H7 (cell line): ENCODE measurements at places on chromosomes 7 and 10. TPM values are rescaled to one million over a fixed set of nuclear protein-coding genes. Genes with fewer than 3 reads are reported as not detected.

DNA sequence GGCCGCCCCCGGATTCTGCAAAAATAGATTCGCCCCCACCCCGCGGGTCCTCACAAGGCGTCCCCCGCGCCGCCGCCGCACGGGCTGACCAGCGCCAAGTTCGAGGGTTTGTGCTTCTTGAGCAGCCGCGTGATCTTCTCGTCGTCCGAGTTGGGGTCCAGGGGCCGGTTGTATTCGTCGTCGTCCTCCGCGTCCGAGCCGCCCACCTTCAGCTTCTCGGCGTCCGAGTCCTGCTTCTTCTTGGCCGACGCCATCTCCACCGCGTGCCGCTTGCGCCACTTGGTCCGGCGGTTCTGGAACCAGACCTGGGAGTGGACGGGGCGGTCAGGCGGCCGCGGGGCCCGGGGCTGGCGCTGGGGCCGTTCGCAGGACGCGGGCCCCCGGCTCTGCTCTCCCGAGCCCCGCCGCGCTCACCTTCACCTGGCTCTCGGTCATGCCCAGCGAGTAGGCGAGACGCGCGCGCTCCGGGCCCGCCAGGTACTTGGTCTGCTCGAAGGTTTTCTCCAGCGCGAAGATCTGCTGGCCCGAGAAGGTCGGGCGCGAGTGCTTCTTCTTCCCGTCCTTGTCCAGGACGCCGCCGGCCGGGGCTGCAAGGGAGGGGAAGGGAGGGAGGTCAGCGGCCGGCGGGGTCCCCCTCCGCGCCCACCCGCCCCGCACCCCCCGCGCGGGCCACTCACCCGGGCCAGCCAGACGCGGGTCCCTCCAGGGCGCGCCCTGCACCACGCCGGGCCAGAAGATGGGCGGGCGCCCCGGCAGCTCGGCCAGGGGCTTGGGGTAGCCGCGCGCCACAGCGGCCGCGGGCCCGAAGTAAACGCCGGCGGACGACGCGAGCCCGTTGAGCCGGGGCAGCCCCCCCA is 853 bp downstream of the NKX6-2 start:
- DNase-seq, result peak; percentile 86

DNA sequence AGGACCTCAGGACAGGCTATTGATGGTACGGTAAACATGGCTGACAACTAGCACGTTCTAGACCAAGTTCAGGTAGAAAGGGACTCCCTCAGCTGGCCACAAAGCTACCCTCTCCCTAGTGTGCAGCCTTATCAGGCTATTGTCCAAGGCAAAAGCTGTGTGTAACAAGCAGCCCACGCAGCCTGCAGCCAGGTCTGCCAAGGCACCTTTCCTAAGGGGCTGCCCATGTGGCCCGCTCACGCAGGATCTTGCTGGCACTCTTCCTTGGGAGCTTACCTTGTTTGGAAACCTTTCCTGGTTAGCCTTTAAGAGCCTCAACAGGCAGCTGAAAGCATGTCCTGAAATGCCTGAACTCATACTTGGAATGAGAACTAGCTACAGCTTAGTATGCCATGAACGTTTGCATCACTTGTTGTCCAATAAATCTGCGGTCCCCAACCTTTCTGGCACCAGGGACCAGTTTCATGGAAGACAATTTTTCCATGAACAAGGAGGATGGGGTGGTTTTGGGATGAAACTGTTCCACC is 51.7 kb downstream of the SYPL1 start:
- DNase-seq, result peak; percentile 4

DNA sequence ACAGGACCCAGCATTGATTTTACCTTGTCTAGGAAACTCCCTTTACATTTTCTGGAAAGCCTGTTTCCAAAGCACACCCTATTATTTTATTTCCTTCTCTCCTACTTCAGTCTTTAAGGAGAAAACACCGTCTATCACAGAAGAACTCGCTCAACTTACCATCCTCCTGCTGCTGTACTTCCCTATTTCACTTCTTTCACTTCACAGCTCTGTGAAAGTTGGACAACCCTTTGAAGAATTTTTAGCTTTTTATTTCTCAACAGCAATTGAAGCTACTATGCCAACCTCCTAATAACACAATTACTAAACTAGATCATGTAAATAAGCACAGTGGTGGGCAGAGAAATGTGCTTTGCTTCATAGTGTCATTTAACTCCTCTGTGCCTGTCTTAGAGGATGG is 166.5 kb downstream of the TFEC start:
- no peak for DNase-seq

GRCh38 chr7:36312064-36312914 is 77.4 kb upstream of the ANLN start:
- peak; percentile 81 for DNase-seq

DNA sequence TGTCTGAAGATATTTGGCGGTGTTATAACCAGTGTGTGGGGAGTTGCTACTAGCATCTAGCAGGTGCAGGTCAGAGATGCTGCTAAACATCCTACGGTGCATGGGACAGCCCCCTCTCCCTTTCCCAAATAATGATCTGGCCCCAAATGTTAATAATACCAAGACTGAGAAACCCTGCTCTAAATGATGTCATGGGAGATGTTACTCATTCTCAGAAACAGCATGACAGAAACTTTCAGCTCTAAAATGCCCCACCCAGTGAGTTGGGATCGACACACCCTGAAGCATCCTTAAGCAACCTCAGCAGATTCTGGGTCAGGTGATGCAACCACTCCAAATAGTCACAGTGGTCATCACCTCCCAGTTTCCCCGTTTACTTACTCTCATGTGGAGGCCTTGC is 108.8 kb upstream of the MPP7 start:
- no peak for DNase-seq

DNA sequence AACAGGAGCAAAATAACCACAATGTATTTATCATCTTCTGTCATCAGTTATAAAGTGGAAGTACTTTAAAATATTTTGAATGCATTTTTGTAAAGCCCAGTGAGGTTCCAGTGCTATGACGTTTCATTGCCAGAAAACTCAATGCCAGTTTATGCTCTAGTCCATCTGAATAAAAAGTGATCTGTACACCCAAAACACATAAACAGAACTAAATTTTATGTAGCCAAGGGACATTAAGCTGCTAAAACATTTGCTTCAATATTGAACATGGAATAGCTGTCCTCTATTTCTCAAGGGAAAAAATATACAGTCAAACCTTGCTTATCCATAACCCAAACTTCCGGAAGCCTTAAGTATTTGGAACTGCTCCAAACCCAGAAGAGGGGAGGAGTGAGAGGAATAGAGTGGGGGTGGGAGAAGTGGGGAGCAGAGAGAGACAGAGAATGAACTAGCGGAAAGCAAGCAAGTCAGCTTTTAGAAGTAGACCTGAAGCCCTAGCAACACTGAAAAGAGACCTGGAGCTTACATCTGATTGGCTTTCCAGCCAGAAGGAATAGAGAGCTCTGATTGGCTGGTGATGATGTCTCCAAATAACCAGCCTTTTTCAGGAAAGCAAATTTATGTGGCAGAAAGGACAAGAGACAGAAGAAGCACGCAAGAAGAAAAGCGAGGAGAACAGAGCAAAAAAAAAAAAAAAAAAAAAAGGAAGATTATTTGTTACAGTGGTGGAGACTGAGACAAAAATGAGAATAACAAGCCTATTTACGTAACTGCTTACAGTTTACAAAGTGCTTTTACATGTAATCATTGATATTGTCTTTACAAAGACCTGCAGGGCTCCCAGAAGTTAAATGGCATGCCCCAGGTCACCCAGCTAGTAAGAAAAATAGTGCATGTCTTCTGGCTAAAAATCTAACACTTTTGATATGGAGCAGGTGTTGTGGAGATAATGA is 196.0 kb downstream of the RNLS start:
- peak; percentile 33 for DNase-seq

GRCh38 chr7:47179812-47180515 is 401.9 kb downstream of the TNS3 start:
- DNase-seq, result peak; percentile 71

DNA sequence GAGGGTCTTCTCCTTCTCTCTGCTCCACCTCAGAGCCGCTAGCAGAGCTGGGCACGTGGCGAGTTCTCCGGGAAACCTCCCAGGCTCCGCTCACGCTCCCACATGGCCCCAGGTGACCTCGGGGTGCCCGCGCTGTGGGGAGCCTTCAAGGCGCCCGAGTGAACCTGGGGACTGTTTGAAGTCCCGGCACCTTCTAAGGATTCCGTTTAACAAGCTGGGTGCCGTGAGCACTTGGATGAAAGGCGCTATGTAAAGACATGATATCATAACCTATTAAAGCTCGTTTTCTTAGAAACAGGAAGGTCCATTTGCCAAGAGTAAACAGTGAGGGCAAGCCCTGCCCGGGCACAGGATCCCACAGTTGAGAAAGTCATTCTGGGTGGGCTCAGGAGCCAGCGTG is 15.8 kb upstream of the MYL10 start:
- no peak for DNase-seq

- DNase-seq, result no peak
Measured at GRCh38 chr7:69878015-69878414, 279.7 kb downstream of the AUTS2 start.

DNA sequence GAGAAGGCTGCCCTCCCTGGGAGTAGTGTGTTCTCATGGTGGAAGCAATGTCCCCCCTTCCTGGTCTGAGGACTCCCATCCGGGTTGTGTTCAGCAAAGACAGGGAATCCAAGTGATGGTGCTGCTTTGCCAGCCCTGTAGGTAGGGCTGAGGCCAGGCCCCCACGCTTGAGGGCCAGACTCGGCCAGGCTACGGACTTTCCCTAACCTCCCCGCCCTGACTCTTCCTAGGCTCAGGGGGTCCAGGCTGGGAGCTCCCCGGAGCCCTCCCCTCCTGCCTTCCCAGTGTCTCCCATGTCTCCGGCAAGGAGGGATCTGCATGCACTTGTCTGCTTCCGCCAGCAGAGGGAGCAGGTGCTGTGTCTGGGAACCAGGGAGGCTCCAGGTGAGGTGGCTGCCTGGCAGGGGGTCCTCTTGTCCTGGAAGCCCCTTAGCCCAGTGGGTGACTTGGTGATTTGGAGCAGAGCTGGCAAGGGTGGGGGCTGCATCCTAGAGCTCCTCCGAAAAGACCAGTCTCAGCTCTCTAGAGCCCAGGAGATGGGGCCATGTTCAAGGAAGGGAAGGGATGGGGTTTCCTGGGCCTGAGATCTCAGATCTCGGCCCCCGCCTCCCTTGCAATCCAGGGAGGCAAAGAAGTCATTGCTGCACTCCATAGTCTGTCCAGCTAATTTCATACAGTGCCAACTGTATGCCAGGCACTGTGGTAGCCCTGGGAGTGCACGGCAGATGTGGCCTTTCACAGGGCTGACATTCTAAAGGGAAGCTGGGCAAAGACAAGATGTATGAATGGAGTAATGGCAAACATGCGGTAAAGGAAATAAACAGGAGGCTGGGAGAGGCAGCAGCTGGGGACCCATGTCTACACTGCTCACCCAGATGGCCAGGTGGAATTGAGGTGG is 20.3 kb upstream of the SFRP5 start:
- peak; percentile 94 for DNase-seq

GRCh38 chr7:7897509-7897908 is 71.1 kb upstream of the GLCCI1 start:
- DNase-seq, result no peak

GRCh38 chr7:121302214-121302745 is 26.5 kb upstream of the WNT16 start:
- DNase-seq, result no peak

DNA sequence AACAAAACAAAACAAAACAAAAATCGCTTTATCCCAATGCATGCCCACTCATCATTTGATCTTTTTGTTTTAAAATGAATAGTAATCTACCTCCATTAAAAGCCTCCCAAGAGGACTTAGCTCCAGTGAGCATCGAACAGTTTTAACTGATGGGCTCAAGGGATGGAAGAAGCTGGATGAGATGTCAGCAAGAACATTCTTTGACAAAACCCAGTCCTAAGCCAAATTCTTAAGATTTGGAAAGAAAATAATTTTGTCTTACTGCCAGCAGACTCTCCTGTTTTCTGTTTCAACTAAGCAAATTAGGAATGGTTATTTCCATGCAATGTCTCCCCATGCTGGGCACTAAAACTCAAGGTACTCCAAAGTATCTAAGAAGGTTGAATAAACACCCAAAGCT is 127.3 kb downstream of the RNLS start:
- no peak for DNase-seq

DNA sequence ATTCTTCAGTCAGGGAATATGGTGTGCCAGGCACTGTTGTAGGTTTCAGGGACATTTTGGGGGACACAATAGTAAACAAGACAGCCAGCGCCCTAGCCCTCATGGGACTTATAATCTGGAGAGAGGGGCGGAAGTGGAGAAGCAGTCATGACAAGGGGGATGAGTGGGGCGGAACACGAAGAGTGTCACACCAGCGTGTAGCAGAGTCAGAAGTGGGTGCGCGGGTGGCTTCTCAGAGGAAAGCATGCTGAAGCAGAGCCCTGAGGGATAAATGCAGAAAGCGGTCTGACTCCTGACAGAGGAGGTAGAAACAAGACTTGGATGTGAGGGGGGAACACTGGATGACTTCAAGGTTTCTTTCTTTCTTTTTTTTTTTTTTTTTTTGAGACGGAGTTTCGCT is 160.3 kb upstream of the LYZL2 start:
- DNase-seq, result no peak

DNA sequence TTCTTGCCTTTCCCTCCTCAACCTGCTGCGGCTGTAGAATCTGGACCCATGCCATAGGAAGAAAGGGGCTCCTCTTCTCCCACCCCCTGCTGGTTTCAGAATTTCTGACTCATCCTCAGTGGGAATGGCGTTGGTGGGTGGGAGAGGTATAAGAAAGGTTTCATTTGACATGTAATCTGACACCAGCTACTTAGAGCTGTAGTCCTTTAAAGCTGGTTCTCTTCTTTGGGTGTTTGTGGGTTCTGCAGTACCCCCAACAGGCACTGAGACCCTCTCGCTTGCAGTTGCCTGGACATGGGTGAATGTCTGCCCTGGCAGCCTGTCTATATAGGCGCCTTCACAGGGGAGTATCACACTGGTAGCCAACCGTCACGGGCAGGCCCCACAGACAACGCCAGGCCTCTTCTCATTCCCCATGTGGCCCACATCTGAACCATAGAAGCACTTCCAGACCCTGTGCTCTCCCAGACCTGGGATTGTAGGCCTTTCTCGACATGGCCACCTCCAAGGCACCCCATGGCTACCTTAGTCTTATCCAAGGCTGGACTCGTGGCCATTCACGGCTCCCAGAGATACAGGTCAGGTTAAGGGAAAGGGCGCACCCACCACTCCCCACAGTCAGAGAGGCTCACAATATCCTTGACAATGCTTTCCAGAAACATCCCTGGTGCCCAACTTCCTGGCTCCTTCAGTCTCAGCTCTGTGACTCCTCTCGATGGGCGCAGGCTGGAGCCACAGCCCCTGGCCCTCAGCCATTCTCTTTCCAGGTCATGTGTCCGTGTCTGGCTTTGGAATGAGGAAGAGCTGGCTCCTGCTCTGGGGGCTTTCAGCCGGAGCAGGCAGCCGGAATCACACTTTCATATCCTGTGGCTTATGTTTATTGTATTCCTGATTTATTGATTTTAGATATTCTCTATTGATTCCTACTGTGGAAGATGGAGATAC is 17.5 kb downstream of the ZNF862 start:
- peak; percentile 83 for DNase-seq

GJD4 gene
- not detected in 2 replicates for total RNA-seq

PLEKHS1 gene
- not detected in 2 replicates for total RNA-seq

MRC1 gene
- 0.07 and 0.17 TPM in 2 replicates for total RNA-seq

BUD23 gene
- total RNA-seq, result 39.3 and 48.0 TPM in 2 replicates

CFAP69 gene
- total RNA-seq, result 2.0 and 2.9 TPM in 2 replicates

ZNF488 gene
- 3.0 and 4.5 TPM in 2 replicates for total RNA-seq

TAC1 gene
- total RNA-seq, result 0.96 and 0.97 TPM in 2 replicates

GBF1 gene
- 25.1 and 29.9 TPM in 2 replicates for total RNA-seq

HOXA7 gene
- not detected in 2 replicates for total RNA-seq
